ENCODE measurements at places on chromosomes 5 and 9. TPM values are rescaled to one million over a fixed set of nuclear protein-coding genes. Genes with fewer than 3 reads are reported as not detected.

Gene PKD2L2
- total RNA-seq, result not detected

Gene CDKN2A
- total RNA-seq, result 21.8 TPM

Gene DTWD2
- 7.7 TPM for total RNA-seq

Gene TLR4
- 16.8 TPM for total RNA-seq

Gene SMARCA2
- total RNA-seq, result 84.0 TPM

- DNase-seq, result no peak
Observed at GRCh38 chr9:4842213-4842612, 49.5 kb downstream of the RCL1 start.

DNA sequence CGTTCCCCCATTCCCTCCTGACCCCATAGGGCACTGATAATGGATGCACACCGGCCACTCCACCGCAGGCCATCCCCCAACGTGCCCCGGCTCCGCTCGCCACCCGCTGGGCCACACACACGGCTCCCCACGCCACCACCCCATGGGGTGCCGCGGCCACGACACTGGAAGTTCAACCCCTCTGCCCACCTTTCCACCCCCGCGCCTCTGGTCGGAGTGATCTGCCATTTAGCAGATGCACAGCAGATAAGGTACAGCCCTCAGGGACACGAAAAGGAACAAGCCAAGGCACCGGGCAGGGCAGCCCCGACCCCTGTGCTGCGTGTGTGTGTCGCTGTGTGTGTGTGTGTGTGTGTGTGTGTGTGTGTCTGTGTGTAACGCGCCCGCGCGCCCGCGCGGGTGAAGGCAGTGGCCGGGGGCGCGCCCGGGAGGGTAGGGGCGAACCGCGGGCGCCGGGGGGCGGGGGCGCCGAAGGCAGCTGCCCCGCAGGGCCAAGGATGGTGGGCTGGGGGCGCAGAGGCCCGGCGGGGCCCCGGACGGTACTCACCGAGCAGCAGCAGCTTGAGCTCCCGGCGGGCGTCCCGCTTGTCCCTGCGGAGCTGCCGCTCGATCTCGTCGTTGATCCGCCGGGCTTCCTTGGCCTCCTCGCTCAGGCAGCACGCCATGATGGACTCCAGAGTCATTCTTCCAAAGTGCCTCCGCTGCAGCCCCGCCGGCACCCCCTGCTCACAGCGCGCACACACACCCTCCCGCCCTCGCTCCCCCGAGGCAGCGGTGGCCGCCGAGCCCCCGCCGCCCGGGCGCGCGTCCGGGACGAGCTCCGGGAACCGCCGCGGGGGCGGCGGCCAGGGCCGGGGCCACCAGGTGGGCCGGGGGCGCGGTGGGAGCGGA lies 813 bp downstream of the GNAQ start:
- DNase-seq, result peak; percentile 25

GRCh38 chr5:178234121-178234749 lies 1.6 kb upstream of the PHYKPL start:
- DNase-seq, result no peak

DNA sequence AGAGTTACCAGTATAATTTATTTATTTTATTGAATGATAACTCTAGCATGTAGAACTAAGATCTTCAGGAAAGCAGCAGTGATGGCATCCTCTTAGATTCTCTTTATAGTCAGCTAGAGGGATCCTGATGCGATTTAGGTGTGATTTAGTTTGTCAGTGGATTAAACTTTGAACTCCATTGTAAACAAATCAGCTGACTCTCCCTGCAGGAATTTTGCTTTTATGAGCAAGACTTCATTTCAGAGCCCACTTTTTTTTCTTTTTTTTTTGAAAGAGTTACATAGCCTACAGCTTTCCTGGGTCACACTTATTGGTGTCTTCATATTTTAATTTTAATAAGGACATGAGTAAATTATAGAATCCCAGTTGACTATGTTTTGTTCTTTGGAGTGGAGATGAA lies 93.8 kb upstream of the SEMA6A start:
- DNase-seq, result no peak

- no peak for DNase-seq
Observed at GRCh38 chr5:40485021-40485998, 194.4 kb upstream of the PTGER4 start.

DNA sequence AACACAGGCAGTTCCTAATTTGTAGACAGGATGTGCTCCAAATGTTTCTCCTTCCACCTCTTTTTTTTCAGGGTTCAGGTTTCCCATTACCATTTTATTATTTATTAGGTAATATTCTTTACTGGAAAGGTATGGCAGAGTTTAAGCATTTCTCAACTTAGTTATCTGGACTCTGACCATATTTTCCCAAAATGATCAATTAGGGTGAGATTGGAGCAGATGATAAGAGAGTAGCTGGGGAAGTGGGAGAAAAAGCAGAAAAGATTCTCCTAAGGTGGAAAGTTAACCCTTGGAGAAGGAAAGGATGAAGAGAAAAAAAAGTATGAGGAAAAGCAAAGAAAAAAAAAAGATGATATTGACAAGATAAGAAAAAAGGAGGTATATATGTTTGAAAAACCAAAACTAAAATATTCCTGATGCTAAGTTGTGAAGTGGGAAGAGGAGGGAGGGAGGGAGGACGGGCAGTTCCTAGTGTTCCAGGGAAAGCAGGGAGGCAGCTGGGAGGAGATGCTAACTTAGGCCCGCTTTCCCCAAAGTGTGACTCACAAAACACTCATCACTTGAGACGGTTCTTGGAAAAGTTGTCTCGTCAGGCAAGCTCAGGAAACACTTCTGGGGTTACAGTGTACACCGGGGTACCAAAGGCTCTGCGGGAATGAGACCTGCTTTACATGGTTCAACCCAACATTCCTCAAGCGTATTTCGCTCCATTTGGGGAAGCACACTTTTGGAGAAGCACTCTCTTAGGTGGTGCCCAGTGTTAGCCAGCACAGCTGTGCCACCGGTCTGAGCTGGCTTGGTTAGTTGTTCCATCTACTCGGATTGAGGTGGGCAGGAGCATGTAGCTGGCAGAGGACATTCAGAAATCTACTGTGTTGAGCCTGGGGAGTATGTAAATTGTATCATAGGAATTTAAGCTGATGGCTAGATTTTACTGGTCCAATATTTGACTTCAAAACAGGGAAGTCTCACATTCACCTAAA lies 35.1 kb downstream of the B4GALT1 start:
- DNase-seq, result peak; percentile 80

DNA sequence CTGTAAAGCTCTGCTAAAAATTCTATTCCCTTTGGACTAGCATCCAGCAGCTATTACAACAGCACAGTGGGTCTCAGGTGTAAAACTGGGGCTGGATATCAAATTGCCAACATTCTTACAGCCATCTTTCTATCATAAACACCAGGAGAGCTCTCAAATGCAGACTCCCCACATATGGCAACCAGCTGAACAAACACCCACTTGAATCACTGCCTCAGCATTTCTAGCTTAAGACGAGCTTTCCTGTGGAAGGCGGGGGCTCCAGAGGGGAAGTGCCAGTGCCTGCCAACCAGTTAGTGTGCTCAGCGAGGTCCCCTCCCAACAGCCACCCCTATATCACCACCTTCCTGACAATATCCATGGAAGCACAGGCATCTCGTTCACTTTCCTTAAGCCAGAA lies 62.2 kb downstream of the IPPK start:
- DNase-seq, result peak; percentile 78

- peak; percentile 78 for DNase-seq
Observed at GRCh38 chr9:27094640-27095298, 14.3 kb upstream of the TEK start.

GRCh38 chr5:9149988-9150387 lies 395.9 kb downstream of the SEMA5A start:
- peak; percentile 53 for DNase-seq

DNA sequence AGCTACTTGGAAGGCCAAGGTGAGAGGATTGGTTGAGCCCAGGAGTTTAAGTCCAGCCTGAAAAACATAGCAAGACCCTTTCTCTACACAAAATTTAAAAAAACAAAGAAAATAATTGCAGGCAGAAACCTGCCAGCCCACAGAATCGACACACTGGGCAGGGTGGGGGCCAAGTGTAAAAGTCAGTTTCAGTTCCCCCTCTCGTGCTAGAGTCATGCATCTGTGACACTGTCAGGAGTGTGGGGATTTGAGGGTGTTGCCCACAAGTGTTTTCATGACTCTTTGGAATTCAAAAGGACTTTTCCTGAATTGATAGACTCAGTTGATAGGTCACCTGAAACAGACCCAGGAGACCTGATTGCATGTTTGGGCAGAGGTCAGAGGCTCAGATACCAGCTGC lies 47.6 kb downstream of the PRRC2B start:
- DNase-seq, result no peak

DNA sequence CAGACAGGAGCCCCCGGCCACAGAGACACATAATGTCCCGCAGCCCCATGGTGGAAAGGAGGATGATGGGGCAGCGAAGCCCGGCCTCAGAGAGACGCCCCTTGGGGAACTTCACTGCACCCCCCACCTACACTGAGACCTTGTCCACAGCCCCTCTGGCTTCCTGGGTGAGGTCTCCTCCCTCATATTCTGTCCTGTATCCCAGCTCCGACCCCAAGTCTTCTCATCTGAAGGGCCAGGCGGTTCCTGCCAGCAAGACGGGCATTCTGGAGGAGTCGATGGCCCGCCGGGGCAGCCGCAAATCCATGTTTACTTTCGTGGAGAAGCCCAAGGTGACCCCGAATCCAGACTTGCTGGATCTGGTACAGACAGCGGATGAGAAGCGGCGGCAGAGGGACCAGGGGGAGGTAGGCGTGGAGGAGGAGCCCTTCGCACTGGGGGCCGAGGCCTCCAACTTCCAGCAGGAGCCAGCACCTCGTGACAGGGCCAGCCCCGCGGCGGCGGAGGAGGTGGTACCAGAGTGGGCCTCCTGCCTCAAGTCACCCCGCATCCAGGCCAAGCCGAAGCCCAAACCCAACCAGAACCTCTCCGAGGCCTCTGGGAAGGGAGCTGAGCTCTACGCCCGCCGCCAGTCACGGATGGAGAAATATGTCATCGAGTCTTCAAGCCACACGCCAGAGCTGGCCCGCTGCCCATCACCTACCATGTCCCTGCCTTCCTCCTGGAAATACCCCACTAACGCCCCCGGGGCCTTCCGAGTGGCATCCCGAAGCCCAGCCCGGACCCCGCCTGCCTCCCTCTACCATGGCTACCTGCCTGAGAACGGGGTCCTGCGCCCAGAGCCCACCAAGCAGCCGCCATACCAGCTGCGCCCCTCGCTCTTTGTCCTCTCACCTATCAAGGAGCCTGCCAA lies 8.9 kb downstream of the SYNPO start:
- DNase-seq, result no peak

DNA sequence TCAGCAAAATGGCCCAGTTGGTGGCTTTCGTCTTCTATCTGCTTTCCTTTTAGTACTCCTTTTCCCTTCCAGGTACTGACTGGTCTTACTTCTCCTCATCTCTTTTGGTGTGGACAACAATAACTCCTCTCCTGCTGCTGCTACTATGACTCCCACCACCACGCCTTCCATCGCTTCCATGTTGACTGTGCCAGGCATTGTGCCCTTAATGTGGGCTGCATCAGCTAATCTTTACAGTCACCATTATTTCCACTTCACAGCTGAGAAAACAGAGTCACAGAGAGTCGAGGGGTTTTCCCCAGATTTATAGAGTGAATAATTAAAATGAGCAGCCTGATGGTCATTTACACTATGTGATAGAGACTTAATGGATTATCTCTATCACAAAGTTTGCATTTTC lies 184.9 kb upstream of the IL12B start:
- no peak for DNase-seq

DNA sequence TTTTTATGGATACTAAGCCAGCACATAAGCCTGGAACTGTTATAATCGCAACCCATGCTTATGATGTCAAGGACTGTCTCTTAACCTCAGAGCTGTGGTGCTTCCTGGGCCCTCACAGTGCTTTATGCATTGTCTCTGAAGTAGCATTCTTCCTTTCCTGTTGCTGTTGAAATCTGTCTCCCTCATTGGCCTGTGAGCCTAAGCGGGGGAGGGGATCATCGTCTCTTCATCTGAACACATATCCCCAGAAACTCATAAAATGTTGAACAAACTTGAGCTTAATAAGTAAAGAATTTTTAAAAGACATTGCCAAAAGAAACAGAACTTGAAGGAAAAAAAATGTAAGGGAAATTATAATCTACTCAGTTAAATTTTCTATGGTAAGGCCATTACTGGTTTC lies 80.3 kb downstream of the SGCD start:
- DNase-seq, result no peak

GRCh38 chr5:121630402-121630801 lies 221.3 kb upstream of the FTMT start:
- peak; percentile 34 for DNase-seq

Data from fibroblast of the aortic adventitia (primary cell).